ENCODE measurements at places on chromosomes 12 and 14.

DNA sequence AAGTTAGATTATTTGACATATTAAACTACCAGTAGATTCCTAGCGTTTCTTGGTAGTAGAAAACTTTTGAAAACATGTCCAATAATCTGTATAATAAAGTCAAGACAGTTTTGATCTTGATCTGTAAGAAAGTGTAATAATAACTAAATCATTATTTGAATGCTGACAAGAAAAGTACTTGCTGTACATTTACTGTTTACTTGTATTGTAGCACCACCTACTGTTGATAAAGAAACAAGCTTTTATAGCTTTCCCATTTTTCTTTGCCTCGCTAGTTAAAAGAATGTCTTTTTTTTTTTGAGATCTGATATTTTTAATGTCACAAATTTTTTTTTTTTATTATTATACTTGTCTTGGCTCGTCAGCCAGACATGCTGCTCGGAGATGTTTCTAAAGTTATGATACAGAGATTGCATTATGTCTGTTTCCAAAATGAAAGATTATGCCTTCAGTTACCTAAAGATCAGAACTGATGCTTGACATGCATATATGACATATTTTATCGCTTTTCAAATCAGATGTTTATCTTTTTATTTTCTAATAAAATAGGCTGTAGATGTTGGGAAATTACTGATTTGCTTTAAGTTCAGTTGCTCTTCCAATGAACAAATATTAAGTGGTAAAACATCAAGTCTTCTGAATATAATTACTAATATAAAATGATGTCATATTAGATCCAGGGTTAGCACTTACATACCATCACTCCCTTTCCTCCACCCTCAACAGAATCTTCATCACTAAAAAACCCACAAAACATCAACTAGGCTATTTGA lies 140.5 kb downstream of the AKAP6 start:
- peak; percentile 64 for DNase-seq

DNA sequence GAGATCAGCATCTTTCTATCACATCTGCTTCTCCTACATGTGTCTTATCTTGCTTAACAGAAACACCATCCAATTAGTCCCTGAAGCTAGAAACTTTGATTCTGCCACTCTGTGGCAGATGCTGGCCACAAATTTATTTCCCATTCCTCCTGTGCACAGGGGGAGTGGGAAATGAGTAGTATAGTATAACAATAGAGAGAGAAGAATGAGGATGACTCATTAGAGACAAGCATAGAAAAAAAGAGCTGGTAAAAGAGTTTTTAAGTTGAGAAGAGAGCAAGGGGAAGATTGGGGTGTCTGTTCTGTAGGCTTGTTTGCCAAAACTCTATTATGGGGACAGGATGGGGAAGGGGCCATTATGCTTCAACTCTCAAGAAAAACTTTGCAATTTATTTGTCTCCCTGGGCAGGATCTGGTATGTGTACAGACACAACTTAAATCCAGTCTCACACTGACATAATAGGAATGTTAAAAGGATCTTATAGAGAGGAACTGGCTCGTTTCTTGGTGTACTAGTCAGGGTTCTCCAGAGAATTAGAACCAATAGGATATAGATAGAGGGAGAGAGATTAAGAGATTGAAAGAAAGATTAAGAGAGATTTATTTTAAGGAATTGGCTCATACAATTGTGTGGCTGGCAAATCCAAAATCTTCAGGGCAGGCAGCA lies 142.6 kb upstream of the CPSF6 start:
- no peak for DNase-seq

DNA sequence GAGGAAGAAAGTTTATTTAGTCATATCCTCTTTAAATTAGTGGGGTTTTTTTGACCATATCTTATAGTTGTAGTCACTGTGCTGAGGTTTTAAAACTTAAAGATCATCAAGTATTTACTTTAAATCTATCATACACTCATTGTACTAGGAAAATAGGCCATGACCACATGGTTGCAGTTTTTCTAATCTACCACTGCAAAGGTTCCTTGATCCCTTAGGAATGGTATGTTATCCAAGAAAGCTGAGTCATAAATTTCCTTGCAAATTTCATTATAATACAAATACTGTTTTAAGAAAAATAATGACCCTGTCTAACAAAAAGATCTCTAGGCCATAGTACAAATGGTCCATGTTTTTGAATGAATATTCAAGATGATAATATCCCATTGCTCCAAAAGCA lies 74.7 kb downstream of the DBX2 start:
- no peak for DNase-seq

DNA sequence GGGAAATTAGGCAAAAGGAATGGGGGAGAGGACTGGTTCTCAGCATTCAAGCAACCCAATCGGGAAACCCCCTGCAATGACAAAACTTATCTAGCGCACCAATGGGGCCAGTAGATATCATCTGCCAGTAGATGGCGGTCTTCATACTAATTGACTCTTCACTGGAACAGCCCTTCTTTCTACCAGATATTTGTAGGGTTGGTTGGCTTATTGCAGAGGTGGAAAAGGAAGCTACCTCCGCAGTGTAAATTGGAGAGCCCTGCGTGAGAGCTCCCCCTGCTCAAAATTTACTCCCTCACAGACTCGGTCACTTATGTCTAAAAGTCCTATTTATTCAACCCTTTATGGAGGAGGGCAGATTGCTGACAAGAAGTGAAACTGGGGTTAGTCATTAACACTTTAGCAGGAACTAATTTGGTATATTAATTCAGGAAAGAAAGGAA lies 166.1 kb upstream of the CCND2 start:
- DNase-seq: peak; percentile 64
